Karpas-422 (cell line): ENCODE measurements at places on chromosomes 2 and 18.

GRCh38 chr2:190267302-190267701 lies 52.3 kb downstream of the HIBCH start:
- no peak for DNase-seq

- DNase-seq, result no peak
These were observed 2.4 kb downstream of the FABP1 start for GRCh38 chr2:88125344-88125923.

GRCh38 chr2:45380131-45380836 lies 230.8 kb downstream of the SRBD1 start:
- DNase-seq, result no peak

GRCh38 chr2:12440731-12441130 lies 276.0 kb upstream of the TRIB2 start:
- no peak for DNase-seq

- peak; percentile 51 for DNase-seq
These were observed 464.6 kb upstream of the SPHKAP start for GRCh38 chr2:228646061-228646460.

GRCh38 chr2:31031132-31031706 lies 107.0 kb downstream of the GALNT14 start:
- DNase-seq, result no peak

- DNase-seq, result no peak
These were observed 62.6 kb upstream of the CTLA4 start for GRCh38 chr2:203804764-203805485.

- DNase-seq, result no peak
These were observed 54.0 kb upstream of the STRN start for GRCh38 chr2:37020212-37020886.

DNA sequence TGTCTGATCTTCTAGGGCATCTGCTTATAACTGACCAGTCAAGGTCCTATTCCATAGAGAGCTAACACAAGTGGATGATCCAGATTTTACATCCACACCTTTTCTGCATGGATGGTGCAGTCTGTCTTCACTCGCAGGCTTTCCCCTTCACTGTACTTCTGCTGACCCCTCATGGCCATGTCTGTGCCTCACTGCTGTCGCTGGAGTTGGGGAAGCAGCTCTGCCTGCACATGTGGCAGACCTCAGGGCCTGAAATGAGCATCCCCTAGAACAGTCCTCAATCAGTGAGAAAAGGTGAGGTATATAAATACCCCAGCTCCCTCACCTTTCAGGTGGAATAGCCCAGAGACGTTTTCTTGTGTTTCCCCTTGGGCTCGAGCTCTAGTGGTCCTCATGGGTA lies 233.8 kb downstream of the ANKRD36B start:
- DNase-seq, result peak; percentile 69

GRCh38 chr2:145638675-145639074 lies 1118.8 kb upstream of the ZEB2 start:
- no peak for DNase-seq

DNA sequence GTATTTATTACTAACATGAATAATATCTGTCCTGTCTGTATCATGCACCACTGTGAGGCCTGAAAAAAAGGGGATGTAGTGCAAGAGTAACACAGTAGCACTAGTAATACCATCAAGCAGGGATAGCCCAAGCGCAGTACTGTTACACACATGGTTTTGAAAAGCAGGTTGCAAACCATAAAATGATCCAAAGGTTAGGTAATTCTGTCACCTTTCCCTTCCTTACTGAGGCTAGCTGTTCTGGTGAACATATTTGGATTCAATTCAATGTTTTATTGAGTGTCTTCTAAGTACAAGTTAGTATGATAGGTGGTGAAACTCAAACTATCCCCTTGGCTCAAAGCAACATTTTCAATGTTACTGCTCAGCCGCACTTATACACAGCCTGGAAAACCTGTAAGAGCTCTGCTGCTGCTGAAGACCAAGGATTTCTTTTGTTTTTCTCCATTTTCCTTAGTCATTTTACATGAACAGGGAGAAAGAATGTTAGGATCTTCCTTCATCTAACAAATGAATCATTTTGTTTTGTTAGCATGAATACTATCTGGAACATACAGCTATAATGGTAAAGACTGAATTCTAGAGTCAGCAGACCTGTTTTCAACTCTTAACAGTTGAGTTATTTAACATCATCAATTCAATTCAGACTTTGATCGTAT lies 102.5 kb upstream of the ITPRID2 start:
- DNase-seq, result no peak

GRCh38 chr18:51862051-51862715 lies 477.8 kb upstream of the DCC start:
- no peak for DNase-seq
